ENCODE measurements at places on chromosomes 2 and 18.

DNA sequence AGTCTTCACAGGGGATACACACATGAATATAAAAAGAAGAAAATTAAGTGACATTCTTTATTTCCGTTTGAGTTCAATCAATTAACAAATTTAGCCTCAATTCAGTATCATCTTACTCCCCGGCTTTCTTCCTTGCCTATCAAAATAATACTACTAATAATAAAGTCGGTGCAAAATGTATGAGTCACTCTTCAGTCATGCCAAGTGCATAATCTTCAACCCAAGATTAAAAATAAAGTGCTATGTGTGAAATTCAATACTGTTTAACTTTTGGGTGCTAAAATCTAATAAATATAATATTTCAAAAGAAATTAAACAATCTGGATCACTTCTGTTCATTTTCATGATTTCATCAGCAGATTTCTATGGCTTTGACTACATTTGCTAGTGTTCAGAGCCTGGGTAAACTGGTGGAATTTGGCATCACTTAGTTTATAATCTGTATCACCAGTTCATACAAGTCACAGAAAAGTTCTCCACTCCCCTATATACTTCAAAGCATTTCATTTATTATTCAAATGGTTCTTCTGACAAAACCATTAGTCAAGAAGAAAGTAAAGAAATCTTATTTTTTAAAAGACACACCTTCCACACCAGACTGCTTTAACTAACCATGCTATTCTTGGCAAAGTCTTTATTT is 183.6 kb downstream of the THADA start:
- DNase-seq: no peak

DNA sequence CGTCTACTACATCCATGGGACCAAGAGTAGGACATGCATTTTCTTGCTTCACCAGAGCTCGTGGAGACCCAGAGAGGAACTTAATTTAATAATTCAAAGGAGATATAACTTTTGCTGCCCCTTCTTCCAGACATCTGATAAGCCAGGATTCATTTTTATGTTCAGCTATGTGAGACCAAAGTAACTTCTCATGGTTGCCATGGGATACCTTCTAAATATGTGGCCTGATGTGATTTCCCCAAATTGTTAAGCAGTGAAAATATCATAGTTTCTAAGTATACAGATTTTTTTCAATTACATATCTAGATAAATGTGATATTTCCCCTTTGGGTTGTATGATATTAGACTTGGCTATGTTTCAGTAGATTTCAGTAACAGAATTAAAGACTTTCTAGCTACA is 185.5 kb upstream of the FN1 start:
- DNase-seq: no peak

- DNase-seq: no peak
Observed at GRCh38 chr2:129006901-129007300, 688.2 kb upstream of the HS6ST1 start.

DNA sequence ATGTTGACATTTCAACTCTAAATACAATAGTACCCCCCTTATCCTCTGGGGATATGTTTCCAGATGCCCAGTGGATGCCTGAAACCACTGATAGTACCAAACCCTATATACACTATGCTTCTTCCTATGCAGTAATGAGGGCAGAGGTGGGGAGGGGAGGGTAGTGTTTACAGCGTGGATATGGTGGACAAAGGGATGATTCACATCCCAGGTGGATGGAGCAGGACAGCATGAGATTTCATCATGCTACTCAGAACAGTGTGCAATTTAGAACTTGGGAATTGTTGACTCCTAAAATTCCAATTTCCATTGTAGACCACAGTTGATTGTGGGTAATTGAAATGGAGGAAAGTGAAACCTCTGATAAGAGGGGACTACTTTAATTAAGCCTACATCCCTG is 75.4 kb downstream of the TSN start:
- no peak for DNase-seq

GRCh38 chr2:30541680-30542079 is 94.6 kb downstream of the LCLAT1 start:
- no peak for DNase-seq

DNA sequence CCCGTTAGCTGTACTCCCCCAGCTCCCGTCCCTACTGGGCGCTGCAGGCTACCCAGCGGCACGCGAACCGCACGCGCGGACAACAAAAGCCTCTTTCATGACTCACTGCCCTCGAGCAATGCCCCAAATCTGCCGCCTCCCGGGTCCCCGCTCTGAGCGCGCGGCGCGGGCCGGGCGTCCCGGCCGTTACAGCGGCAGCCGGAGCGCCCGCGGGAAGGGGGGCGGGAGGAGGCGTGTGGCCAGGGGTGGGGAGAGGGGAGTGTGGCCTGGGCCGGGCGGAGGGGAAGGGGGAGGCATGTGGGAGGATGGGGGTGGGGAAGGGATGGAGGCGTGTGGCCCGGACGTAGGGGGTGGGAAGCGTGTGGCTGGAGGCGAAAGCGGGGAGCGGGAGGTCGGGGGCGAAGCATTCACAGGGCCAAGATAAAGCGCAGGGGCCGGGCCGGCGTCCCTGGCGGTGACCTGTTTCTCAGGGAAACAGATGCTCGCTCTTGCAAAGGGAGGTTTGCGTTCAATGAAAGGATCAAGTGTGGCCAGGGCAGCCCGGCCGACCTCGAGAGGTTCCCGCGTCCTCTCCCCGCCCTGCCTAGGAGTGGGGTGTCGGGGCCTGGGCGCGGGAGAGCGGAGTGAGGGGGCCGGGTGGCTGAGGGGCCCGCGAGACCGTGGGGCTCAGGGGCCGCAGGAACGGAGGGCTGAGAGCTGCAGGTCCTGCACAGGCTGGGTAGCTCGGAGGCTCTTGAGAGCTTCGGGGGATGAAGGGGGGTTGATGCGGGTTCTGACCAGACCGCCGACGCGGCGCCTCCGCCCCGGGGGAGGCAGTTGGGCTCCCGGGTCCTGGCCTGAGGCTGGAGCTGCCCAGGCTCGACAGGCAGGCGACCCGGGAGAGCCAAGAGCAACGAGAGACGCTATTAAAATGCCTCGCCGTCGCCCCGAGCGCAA is 3.5 kb upstream of the NEUROD1 start:
- no peak for DNase-seq

DNA sequence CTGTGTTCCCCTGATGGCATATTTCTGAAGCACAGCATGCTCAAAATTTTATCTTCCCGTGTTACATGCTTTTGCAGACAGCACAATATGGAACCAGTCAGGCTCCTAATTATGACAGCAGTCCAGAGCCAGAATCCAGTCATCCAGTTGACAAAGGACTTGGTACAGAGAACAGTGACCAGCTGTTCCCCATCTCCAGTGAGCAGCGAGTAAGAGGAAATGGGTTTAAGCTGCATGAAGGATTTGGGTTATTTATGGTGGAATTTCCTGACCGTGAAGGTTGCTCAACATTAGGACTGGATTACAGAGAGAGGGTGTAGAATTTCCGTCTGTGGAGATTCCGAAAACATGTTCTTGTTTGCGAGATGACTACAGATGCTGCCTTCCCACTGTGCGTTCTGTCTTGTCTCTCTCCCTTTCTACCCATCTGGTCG is 24.4 kb downstream of the SGPP2 start:
- no peak for DNase-seq

DNA sequence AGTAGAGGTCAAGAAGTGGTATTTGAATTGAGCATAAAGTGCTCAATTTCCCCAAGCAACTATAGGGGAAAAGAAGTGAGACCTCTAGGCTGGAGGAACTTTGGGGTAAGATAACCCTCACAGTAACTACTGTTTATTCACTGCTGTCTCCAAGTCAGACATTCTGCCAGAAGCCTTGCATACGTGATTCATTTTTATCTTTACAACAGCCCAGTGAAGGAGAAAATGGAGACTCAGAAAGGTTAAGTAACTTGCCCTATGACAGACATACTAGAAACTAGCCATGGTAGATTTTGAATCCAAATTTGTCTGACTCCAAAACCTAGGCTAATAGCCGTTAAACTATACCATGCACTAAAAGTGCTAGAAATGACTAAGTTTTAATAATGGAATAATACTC is 28.4 kb downstream of the DNAJC10 start:
- no peak for DNase-seq

DNA sequence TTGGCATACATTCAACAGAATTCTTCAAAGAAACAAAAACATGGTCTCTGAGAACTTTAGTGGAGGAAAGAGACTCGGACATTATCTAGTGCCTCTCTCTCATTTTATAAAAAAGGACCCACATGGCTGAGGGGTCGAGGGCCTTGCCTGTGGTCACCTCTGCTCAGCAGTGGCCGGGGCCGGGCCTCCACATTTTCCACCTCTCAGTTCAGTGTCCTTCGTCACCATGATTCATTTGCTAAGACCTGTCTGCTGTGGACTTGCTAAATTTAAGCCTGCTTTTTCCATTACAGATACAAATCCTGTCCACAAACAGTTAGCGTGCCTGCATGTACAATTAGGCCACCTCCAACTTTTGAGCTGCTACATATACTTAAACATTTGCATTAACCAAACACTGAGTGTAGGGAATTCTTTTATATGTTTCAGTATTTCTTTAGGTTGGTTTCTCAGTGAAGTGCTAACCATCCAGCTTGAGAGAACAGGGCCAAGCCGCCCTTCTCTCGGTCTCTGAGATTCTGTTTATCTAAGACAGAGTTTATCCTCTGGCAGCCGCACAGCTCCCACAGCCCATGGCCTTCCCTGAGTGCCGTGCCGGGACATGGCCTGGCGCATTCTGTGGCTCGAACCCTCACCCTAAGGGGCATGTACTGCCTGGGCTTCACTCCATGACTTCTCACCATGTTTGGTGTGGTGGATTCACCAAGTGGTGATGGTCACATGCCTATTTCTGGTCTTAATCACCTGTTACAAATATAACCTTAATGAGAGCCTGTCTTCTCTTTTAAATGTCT is 46.2 kb downstream of the COA5 start:
- DNase-seq: no peak

DNA sequence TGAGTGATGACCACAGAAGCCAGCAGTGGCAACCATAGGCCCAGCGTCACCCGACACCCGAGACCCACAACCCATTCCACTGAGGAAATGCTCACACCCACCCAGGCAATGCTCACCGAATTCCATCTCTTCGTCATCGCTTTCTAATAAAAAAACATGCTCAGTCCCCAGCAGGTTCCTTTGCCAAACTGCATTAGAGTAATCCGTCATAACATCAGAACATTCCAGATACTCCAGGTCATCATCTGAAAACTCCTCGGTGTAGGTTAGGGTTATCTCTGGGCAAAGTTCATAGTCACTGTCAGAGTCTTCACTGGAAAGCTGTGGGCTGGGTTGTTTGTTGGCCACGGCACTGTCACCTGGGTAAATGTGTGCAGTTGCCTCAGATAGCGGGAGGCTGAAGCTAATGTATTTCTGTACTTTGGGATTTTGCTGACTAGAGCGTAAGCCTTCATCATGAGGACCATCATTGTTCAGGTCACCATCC is 49.3 kb downstream of the ALPK2 start:
- no peak for DNase-seq

- no peak for DNase-seq
Observed at GRCh38 chr18:28372186-28372585, 195.3 kb upstream of the CDH2 start.

DNA sequence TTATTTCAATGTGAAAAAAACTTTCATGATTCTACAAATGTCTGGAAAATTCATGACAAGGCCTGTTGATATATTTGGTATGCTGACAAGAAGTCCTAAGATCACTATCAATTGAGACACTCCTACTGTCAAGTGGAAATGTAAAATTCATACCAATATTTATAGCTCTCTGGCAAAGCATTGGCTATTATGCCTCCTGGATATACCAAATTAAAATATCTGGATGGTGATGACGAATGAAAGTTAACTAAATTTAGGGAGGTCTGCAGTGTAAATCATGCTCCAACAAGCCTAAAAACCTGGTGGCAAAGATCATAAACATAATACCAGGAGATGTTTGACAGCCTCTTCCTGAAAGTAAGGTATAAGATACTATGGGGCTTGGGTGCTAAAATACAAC is 41.1 kb upstream of the TCF4 start:
- no peak for DNase-seq

- no peak for DNase-seq
Observed at GRCh38 chr2:111534910-111535352, 349.1 kb downstream of the ANAPC1 start.
